ENCODE measurements at places on chromosomes 2 and 18.

DNA sequence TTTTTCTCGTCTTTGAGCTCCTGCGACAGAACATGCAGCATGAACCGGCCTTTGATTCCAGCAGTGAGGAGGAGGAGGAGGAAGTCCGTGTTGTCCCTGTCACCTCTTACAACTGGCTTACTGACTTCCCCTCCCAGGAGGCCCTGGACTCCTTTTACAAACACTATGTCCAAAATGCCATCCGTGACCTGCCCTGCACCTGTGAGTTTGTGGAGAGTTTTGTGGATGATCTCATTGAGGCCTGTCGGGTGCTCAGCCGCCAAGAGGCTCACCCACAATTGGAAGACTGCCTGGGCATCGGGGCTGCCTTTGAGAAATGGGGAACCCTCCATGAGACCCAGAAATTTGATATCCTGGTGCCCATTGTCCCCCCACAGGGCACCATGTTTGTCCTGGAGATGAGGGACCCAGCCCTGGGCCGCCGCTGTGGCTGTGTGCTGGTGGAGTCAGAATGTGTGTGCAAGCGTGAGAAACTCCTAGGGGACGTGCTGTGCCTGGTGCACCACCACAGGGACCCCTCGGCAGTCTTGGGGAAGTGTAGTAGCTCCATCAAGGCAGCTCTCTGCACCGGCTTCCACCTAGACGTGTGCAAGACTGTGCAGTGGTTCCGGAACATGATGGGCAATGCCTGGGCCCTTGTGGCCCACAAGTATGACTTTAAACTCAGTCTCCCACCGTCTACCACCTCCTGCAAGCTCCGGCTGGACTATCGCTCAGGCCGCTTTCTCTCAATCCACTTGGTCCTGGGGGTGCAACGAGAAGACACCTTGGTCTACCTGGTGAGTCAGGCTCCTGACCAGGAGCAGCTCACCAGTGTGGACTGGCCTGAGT, 2.1 kb downstream of the ITPRIPL1 start:
- H3K4me3 ChIP-seq = peak overlapping the region; percentile 89
- peak overlapping the region; percentile 85 for H3K27ac ChIP-seq
- no peaks in the 10 kb centered on the region for H3K27me3 ChIP-seq

DNA sequence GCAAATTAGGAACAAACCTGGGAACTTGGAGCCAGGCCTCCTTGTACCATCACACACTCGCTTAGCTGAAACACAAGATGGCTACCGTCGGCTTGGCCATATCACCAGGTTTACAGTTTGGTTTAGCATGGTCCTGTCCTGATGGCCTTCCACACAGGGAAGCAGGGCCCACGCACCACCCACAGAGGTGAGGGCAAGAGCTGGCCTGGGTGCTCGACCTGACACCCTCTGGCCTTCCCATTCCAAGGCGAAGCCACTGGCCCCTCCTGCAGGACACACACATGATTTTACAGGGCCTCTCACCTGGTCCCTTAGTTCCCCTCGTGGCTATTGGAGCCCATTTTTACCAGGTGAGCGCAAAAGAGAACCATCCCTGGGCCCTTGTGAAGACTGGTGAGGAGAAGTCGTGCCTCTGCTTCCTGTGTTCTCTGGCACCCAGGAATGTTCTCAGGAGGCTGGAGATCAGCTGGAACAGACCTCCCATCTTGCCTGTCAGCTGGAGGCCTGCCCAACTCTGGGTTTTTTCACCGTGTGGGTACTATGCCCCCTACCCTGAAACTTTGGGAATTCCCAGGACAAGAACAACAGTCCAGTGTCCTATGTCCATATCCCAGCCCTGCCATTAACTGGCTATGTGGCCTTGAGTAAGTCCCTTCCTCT, 53.0 kb upstream of the FOSL2 start:
- H3K36me3 ChIP-seq = peaks cover 7% of the 10 kb centered on the region
- no peak for DNase-seq
- peak overlapping the region; percentile 1 for H3K27ac ChIP-seq
- peaks cover 5% of the 10 kb centered on the region for H3K4me1 ChIP-seq

DNA sequence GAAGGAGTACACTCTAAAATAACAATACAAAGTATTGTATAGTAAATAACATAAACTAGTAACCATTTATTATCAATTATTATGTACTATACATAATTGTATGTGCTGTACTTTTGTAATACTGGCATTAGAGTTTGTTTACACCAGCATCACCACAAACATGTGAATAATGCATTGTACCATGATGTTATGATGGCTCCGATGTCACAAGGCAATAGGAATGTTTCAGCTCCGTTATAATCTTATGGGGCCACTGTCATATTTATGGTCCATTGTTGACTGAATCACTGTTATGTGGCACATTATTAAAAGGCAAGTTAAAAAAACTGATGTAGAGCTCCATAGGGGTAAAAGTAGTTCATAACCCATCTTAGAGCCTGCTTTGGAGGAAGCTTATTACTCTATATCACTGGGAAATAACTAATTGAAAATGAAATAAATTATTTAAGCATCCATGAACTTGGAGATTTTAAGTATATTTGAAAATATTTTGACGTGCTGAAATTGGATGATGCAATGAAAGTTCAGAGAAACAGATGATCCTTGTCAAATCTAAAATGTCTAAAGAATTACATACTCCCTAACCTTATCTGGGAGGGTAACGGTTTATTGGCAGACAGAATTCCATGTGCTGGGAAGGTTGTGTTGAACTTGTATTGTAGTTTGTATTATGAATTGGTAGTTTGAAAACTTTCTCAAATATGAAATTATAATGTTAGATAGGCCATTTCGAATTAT, 2.4 kb downstream of the SKA1 start:
- H3K36me3 ChIP-seq = peaks cover 47% of the 10 kb centered on the region
- H3K27me3 ChIP-seq = no peaks in the 10 kb centered on the region
- H3K4me3 ChIP-seq = no peak overlapping the region

DNA sequence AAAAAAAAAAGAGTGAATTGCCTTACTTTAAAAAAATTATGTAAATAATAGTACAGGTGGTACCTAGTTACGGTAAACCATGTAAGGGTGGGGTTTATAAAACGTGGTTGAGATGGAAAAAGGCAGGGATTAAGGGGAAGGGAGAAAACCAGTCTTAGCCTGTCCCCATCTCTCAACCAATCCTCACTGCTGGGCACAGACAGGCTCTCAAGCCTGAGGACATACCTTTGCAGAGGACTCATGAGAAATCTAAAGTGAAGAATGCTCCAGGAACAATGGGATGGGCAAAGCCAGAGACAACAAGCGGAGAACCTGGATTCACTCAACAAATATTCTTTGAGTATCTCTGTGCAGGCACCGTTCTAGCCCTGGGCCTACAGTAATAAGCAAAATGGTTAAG, 3.4 kb upstream of the IGFBP2 start:
- DNase-seq = no peak
- no peak overlapping the region for H3K4me3 ChIP-seq
- H3K27ac ChIP-seq = no peak overlapping the region
- H3K27me3 ChIP-seq = peaks cover 51% of the 10 kb centered on the region
- H3K4me1 ChIP-seq = peaks cover 10% of the 10 kb centered on the region
- peaks cover 4% of the 10 kb centered on the region for H3K36me3 ChIP-seq

DNA sequence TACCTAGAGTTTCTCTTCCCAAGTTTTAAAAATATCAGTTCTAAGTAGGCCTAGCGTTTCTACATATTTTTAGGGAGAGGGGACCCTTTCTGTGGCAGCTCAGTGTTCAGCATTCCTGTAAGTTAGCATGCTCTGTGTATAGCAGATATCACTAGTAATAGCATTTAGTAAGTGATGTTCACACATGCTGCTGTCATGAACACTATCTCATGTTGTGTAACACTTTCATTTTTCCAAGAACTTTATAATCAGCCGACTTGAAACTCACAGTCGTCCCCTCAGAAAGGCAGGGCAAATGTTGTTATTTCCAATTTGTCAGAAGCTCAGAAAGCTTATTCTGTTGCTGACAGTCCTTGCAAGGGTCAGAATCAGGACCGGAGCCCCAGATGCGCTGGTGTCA, 267.7 kb downstream of the ALPK2 start:
- H3K27ac ChIP-seq = no peak overlapping the region
- no peaks in the 10 kb centered on the region for H3K4me1 ChIP-seq
- peaks cover 9% of the 10 kb centered on the region for H3K27me3 ChIP-seq
- DNase-seq = no peak
- H3K36me3 ChIP-seq = no peaks in the 10 kb centered on the region

GRCh38 chr2:107936433-107937359, 49.6 kb upstream of the SLC5A7 start:
- no peaks in the 10 kb centered on the region for H3K27me3 ChIP-seq
- no peak for DNase-seq

DNA sequence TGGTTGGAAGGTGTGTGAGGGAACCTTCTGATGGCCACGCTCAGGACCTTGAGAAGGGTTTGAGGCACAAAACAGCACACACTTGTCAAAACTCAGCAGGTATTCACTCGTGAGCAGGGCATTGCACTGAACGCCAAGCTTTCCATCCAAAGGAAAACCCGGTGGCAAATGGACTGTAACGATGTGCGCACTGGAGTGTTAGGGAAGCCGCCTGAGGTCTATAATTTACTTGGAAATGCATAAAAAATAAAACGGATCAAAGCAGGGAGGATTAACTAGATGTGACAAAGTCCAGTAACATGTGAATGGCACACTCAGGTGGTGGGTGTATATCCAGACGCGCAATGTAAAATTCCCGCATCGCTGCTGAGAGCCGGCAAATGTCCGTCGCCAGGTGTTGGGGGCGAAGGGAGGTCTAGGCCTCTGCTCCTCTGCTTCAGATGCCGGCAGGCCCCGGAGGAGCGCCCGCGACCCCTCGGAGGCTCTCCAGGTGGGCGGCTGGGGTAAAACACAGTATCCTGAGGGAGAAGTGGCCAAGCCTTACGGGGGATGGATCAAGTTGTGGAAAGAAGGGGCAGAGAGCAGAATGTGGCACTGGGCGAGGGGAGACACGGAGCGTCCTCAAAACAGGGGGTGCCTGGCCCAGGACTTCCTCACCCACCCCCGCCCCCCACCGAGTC, 15.3 kb downstream of the HES6 start:
- peaks cover 5% of the 10 kb centered on the region for H3K27me3 ChIP-seq
- H3K27ac ChIP-seq = no peak overlapping the region
- H3K4me1 ChIP-seq = no peaks in the 10 kb centered on the region
- H3K36me3 ChIP-seq = no peaks in the 10 kb centered on the region

DNA sequence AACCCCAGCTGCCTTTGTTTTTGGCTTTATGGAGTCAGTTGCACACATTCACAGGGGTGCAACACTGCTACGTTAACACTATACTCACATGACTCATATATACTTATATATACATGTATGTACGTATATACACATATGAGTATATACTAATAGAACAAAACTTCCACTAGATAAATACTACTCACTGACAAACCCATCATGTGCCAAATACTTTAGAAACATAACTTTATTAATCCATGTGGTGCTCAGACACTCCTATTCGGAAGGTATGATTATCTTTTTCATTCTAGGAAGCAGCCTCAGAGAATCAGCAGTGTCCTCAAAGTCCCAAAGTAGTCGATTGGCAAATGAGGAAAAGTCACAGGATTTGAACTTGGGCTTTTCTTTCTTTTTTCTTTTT, 7.9 kb downstream of the PMAIP1 start:
- no peak overlapping the region for H3K4me3 ChIP-seq
- peaks cover 12% of the 10 kb centered on the region for H3K36me3 ChIP-seq
- no peak for DNase-seq
- H3K4me1 ChIP-seq = peaks cover 58% of the 10 kb centered on the region

DNA sequence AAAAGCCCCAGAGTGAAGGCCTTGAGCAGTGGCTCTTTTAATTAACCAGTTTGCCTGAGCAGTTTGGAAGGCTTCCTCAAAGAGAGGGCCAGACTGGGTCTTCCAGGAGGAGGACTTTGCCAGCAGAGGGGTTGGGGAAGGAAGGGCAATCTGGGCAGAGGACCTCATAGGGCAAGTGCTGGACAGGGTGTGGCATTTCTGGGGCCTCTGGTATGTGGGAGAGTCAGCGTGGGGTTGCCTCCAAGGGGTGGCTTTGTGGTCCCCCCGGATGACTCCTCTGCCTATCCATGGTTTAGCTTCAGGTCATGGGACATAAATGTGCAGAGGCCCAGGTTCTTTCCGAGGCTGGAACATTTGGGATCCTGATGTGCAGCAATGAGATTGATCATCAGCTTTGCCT, 12.6 kb downstream of the GLI2 start:
- H3K27me3 ChIP-seq = peaks cover 28% of the 10 kb centered on the region
- no peaks in the 10 kb centered on the region for H3K4me1 ChIP-seq
- DNase-seq = peak; percentile 9
- H3K4me3 ChIP-seq = no peak overlapping the region
- H3K36me3 ChIP-seq = no peaks in the 10 kb centered on the region

- no peak overlapping the region for H3K4me3 ChIP-seq
- H3K27me3 ChIP-seq = no peaks in the 10 kb centered on the region
- H3K4me1 ChIP-seq = no peaks in the 10 kb centered on the region
- no peak overlapping the region for H3K27ac ChIP-seq
- DNase-seq = no peak
- H3K36me3 ChIP-seq = no peaks in the 10 kb centered on the region
Measured at GRCh38 chr18:22544626-22545025, 126.9 kb upstream of the CTAGE1 start.

DNA sequence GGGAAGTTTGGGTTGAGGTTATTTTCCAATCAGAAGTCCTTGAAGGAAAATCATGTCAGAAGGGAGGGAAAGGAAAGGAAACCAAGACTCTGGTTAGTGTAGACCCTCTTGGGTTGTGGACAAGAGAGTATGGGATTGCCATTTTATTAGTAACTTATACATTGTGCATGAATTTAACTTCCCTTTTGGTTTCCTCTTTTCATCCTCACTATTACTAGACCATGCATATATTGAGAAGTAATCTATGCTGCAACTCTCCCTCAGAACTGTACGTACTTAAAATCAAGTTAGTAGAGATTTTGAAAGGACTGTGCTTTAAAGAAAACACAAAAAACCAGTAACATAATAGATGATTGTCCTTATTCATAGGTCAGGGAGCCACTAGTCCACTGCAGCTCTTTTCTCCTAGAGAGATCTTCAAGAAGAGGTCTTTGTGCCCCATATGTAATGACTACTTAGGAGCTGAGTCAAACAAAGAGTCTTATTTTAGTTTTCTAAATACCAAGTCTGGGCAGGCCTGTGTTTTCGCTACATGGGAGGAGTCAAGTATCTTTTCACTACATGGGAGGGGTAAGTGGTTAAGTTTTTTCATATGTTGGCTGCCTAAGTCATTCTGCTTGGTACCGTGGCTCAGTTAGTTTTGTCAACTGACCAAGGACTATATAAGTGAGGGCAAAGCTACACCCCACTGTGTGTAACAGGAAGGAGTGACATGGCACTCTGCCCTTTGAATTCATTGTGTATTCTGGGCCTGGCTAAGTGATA, 25.2 kb upstream of the FAM117B start:
- H3K36me3 ChIP-seq = no peaks in the 10 kb centered on the region
- H3K27me3 ChIP-seq = no peaks in the 10 kb centered on the region
- peaks cover 6% of the 10 kb centered on the region for H3K4me1 ChIP-seq
- H3K27ac ChIP-seq = no peak overlapping the region
- no peak for DNase-seq
